ENCODE measurements at places on chromosomes 13 and 19.

- DNase-seq, result no peak
Observed at GRCh38 chr19:16836115-16837034, 7.2 kb downstream of the SIN3B start.

GRCh38 chr13:109348519-109349258 lies 437.7 kb downstream of the IRS2 start:
- DNase-seq, result no peak

GRCh38 chr19:16386619-16387240 lies 62.1 kb downstream of the KLF2 start:
- no peak for DNase-seq

DNA sequence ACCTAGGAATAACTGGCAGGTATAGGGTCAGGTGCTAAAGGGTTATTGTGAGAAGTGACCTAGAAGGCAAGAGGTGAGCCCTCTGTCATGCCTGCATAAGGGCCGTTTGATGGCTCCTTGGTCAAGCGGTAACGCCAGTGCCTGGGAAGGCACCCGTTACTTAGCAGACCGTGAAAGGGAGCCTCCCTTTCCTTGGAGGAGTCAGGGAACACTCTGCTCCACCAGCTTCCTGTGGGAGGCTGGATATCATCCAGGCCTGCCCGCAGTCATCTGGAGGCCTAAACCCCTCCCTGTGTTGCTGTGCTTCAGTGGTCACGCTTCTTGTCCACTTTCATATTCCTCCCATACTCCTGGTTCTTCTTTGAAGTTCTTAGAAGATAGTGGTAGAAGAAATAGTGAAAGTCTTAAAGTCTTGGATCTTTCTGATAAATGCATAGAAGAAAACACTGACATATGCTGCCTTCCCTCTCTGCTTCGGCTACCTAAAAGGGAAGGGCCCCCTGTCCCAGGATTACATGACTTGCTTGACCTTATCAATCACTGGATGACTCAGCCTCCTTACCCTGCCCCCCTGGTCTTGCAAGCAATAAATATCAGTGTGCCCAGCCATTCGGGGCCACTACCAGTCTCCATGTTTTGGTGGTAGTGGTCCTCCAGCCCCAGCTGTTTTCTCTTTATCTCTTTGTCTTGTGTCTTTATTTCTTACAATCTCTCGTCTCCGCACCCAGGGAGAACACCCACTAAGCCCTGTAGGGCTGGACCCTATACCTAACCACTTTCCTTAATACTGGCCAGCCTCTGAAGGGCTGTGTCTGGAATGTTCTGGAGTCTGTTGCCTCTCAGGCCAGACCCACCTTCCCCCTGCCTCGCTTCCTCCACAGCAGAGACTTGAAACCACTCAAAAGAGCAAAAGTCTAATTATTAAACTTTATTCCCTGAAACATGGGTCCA lies 16.1 kb upstream of the ABCC4 start:
- DNase-seq, result no peak

DNA sequence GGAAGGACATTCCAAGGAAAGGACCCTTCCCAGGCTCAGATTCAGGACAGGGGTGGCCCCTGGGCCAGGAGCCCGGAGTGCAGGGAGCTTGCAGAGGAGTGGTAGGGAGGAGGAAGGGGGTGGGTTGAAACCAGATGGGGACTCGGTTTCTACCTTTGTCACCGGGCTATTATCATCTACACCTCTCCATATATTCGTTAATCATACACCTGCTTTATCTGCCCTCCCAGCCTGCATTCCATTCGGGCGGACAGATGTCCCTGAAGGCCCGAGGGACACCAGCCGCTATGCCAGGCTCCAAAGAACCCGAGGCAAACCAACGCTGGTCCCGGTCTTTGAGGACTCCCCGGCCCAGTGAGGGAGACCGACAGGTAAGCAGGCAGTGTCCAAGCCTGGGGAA lies 15.5 kb upstream of the MYH14 start:
- DNase-seq, result no peak

DNA sequence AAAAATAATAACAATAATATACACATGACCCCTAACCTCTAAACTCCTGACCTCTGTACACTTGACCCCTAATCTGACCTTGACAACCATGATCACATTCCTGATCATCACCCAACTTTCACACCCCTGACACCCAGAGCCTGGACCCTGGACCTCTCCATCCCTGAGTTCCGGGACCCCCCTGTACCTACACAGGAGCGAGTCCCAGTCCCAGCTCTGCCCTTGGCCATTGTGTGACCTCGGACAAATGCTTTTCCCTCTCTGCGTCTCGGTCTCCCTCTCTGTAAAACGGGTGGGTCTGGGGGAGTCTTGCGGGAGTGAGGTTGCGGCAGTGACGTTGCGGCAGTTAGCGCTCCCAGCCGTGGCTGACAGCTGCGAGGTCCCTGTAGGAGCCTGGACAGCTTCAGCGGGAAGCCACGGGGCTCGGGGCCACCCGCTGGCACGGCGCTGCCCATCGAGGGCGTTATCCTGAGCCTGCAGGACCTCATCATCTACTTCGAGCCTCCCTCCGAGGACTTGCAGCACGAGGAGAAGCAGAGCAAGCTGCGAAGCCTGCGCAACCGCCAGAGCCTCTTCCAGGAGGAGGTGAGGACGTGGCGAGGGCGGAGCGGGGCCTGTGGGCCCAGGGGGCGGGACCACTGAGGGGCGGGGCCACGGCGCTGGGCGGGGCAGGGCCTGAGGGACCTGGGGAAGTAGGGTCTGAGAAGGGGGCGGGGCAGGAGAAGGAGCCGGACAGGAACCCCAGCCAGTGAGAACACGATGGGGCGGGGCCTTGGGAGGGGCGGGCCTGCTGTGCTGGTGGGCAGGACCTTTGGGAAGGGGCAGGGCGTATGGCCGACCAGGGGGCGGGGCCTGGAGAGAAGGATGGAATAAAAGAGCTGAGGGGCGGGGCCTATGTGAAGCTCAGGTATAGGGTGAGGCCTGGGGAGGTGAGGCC lies 19.2 kb downstream of the RYR1 start:
- no peak for DNase-seq

DNA sequence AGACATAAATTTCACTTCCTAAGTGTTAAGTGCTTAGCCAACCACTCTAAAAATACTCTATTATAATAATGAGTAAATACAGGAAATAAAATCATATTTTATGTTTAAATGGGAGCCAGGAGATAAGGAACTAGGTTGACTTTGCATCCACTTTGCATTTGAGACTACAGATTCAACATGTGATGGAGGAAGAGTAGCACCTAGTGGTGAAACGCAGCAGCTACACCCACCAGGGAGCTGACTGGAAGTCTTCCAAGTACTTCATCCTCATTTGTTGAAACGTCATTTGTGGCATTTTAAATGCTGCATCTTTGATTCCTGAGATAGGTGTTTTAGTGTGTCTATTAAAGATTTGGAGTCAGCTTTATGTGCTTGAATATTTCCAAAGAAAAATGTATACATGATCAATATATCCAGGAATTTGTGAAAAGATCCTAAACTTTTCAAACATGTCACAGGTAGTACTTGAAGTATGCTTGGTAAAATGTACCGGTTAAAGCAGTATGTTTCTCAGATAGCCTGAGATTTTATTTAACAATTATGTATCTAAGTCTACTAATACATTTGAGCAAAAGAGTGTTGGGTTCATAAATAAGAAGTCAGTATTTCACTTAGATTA lies 17.4 kb upstream of the KCTD12 start:
- peak; percentile 74 for DNase-seq

DNA sequence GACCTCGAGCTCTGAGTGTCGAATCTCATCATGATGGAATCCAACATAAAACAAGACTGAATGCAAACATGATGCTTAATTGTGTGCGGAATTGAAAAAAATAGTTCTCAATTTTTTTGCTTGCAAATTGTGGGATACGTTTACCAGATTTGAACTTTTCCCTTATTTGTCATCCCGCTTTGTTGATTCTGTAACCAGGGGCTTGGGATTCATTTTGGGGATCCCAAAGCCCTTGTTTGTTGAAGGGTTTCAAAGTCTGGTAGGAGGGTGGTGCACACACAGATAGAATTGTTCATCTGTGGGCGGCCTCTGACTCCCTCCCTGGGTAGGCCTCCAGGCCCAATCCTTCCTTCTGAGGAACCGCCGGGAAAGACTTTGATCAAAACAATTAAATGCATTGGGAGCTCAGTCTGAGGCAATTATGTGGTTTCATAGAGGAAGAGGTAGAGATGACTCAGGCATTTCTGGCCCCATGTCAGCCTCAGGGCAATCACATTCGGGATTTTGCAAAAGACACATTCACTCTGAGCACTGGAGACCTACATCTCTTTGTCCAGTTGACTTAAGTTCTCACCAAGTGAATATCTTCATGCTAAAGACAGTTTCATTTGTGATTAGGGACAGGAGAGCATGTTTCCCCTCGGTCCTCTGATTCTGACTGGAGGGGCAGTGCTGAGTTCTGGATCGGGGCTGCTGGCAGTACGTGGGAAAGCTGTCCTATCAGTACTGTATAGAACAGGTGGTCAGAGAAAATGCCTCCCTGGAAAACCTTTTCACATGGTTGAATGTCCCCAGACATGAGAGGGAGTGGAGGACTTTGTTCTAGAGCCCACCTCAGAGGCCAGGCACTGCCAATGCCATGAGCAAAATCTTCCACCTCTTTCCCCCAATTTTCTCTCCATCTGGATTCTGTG lies 27.8 kb upstream of the IGFL4 start:
- no peak for DNase-seq

DNA sequence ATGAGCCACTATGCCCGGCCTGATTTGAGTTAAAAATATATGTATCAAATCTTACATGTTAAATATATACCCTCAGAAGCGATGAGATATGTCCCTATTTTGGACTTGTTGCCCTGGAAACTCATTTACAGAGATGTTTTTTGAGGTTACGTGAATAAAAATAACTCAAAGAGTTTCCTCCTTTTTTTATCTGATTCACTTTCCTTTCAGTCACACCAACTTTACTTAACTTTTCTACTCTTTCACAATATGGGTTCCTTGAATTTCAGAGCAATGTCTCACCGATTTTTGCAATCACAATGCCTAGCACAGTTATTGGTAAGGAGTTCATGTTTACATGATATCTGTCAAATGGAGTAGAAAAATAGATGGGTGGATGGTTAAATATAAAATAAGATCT lies 2.3 kb downstream of the OR7C2 start:
- no peak for DNase-seq

DNA sequence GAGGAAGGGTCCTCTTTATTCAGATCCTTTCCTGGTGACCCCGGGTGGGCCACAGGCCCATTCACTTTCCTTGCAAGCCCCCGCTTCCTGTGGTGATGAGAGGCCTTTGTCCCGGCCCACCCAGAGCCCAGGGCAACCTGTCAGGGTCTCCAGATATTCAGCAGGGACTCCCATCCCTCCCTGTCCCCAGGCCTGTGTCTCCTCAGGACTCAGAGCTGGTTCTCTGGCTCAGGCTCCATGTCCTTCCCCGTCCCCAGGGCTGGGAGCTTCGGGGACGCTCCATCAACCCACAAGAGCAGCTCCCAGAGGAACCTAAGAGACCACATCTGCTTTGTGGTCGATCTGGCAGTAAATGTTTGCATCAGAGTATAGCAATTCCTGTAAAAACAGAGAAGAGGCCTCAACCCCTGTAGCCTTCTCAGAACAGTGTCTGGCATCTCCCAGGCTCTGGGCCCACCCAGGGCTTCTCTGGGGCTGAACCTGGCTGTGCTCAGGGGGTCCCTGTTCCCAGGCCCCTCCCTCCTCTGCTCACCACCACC lies 7.8 kb downstream of the CEACAM4 start:
- no peak for DNase-seq

DNA sequence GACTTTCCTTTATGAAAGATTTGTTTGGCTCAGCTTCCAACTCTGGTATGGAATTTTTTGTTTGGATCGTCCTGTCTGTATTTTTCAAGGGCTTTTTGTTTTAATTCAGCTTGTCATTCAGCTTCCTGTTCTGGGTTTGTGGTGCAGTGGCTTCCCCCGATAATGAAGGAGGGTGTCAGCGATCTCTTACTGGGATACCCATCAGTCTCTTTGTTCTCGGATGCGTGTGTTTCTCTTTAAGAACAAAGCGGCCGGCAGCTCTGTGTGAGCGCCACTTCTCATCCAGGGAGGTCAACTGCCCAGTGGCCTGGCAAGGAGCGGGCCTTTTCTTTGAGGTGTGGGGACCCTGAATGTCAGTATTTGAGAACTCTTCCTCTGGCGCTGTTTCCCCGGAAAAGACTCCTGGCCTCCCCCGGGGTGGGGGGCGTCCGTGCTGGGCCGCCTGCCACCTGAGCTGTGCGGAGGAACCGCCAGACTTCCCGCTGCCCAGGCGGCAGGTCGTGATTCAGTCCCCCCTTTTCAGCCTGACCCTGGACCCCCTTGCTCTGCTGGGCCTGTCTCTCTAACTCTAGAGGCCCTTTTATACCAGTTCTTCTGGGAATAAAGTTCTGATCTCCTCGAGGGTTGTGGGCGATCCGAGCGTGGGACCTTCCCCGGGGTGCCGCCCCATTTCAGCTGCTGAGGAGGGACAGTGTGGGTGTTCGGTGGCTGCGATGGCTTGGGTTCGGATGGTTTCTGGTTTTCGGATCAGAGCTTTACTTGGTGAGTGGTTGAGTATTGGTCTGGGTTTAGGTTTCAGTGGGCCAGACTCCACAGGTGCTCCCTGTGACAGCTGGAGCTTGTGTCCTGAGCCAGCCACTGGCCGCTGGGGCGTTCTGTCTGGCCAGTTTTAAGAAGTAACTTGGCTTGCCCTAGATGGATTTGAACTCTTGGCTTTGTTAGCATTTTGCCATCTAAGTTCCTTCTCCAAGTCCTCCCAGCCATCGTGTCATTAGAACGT lies 3.4 kb downstream of the SF3A2 start:
- no peak for DNase-seq

GRCh38 chr13:52599848-52600603 lies 42.2 kb upstream of the HNRNPA1L2 start:
- peak; percentile 73 for DNase-seq

DNA sequence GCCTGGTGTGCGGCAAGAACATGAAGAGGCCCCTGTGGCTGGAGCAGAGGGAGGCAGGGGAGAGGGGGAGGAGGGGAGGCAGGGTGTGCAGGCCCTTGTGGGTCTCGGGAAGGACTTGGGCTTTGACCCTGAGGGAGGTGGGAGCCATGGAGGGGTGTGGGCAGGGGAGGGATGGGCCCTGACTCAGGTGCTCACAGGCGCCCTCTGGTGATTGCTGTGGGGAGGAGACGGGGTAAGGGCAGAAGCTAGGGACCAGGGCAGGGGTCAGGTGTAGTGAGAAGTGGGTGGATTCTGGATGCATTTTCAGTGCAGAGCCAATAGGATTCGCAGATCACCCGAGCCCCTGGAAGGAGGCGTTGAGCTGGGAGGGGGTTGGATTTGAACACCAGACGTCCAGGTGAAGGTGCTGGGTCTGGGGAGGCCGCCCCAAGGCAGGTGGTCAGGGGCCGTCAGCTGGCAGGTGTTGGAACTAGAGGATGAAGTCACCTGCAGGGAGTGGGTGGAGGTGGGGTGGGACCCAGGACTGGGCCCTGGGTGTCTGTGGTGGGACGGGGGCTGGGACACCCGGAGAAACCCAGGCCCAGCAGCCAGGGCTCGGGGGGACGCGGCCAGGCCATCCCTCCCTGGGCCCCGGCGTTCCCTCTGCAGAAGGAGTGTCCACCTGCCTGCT lies 185.4 kb downstream of the KDM4B start:
- DNase-seq, result no peak

DNA sequence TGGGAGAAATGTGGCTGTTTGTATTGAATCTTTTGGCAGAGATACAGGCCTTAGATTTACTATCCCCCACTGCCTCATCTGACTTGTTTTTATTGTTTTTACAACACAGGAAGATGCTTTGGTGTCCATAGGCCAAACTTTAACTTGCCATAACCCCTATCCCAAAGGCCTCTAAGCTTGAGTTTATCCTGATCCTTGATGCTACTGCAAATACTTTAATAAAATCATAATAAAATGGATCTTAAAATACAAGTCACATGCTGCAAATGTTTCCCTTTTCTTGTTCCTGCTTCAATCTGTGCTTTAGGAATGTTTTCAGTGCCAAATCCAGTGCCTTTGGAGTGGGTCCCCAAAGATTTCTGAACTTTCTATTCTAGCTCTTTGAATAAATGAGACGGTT lies 770.6 kb downstream of the DACH1 start:
- DNase-seq, result no peak
